ENCODE measurements at places on chromosomes 2 and 18. TPM values are rescaled to one million over a fixed set of nuclear protein-coding genes. Genes with fewer than 3 reads are reported as not detected.

Gene SMAD7
- total RNA-seq = 5.9 TPM

Gene SRD5A2
- not detected for total RNA-seq

Gene MAP3K20
- 3.7 TPM for total RNA-seq

Gene IL1RN
- total RNA-seq = 1.2 TPM

Gene INPP1
- total RNA-seq = 7.0 TPM

Gene HOXD4
- total RNA-seq = not detected

Gene MLPH
- total RNA-seq = not detected

Gene IL1RL1
- total RNA-seq = 0.43 TPM

Gene MAPRE3
- 3.8 TPM for total RNA-seq

Gene HOXD13
- not detected for total RNA-seq

- no peak for DNase-seq
Measured at GRCh38 chr18:24136967-24137373, 1.9 kb upstream of the CABYR start.

DNA sequence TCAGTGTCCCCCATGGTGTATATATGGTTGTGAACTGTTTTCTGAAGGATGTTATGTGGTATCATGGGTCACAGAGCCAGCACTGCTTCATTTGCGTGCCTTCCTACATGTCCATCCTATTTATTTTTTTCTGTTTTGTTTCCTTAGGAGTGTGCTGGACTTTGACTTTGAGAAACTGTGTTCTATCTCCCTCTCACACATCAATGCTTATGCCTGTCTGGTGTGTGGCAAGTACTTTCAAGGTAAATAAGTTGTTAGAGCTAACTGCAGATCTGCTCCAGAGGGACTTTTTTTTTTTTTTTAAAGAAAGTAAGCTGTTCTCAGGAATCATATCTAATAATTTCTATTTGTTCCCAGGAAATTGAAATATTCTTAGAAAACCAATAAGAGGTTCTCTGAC, 5.4 kb downstream of the USP39 start:
- DNase-seq = no peak

GRCh38 chr2:210768329-210768910, 212.0 kb downstream of the CPS1 start:
- no peak for DNase-seq

GRCh38 chr2:190789074-190790004, 91.3 kb upstream of the GLS start:
- no peak for DNase-seq

DNA sequence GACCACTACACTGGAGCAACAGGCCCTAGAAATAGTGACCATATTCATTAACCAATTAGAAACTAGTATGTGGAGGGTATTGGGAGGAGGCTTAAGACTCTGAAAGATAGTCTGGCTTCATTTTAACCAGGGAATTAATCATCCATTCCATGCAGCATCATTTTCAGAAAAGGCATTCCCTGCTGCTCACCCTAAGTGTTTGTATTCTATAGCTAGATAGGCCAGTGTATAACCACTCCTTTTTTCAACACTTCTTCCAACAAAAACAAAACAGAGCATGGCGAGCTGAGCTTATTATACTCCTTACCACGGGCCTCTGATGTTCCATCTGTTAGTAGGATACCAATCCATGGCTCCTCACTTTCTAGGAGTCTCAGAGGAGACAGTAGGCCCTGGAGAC, 112.0 kb upstream of the PKDCC start:
- DNase-seq = no peak

DNA sequence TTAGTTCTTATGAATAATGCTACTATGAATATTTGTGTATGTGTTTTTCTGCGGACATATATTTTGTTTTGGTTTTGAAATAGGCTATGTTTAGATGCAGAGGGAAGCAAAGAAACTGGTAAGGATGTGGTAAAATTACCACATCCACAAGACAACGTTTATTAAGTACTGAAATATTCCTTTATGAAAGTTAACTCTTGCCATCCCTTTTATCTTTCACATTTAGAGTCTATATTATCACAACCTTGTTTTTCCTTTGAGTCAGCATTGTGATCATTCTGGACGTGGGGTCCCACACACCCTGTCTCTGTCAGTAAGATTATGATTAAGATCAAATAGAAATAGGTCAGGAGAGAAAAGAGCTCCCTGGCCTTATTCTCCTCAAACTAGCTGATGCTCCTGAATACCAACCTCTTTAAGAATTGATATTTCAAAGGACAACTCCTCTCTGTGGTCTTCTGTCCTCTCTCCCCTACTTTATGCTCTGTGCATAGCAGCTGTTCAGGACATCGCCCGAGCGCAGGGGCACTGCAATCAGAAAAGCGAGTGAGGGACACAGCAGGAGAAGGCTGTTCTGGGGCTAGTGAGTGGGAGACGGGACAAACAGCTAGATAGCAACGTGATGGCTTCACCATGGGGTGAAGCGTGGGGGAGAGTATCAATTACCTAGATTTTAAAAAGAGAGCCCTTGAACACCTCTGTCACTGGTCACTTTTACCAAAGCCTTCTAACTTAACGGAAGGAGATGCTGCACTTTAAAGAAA, 12.2 kb downstream of the METAP1D start:
- no peak for DNase-seq

DNA sequence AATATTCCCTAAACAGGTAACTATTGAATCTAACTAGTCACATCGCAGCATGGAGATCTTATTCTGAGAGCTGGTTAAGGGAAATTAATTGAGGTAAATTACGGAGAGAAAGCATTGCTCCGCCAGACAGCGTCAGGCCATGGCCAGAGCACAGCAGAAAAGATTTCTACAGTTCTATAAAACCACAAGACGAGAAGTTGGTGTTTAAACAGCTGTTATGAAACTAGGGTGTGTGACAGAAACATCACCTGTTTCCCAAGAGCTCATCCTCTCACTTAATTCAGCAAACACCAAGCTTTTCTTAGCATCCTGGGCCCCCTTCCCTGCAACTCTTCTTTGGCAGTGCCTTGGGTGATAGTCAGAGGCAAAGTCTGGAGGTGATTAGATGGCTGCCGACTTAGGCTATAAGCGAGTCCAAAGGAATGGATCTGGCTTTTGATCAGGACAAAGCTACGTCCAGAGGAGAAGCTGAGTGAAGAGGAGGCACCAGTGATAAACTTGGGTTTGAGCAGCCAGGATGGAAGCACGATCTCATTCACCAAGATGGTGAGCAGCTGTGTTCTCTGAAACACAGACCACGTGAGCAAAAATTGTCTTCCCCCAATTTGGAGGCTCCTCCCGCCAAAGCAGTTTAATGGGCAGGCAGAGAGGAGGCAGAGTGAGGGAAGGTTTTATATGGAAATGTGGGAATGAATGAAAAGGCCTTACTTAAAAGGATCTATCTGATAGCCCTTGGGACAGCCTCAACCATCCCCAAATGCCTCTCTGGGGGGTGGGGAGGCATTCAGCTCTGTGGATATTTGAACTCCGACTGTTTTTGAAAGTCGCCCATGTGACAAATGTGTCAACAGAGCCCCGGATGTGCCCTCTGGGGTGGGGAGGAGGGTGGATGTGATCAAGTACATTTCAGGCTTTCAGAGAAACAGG, 57.8 kb downstream of the PKDCC start:
- peak; percentile 96 for DNase-seq

- DNase-seq = no peak
Measured at GRCh38 chr18:11288401-11288800, 139.0 kb upstream of the PIEZO2 start.

GRCh38 chr2:38037757-38038621, 38.0 kb downstream of the CYP1B1 start:
- DNase-seq = peak; percentile 64

- no peak for DNase-seq
Measured at GRCh38 chr2:212328136-212328535, 210.5 kb downstream of the ERBB4 start.

- DNase-seq = no peak
Measured at GRCh38 chr2:31249009-31249690, 15.2 kb downstream of the EHD3 start.

GRCh38 chr2:37464067-37464466, 119.6 kb downstream of the QPCT start:
- DNase-seq = no peak

- DNase-seq = no peak
Measured at GRCh38 chr18:63315131-63315662, 4.4 kb downstream of the BCL2 start.

GRCh38 chr2:232420463-232421188, 14.0 kb downstream of the ALPG start:
- peak; percentile 44 for DNase-seq

DNA sequence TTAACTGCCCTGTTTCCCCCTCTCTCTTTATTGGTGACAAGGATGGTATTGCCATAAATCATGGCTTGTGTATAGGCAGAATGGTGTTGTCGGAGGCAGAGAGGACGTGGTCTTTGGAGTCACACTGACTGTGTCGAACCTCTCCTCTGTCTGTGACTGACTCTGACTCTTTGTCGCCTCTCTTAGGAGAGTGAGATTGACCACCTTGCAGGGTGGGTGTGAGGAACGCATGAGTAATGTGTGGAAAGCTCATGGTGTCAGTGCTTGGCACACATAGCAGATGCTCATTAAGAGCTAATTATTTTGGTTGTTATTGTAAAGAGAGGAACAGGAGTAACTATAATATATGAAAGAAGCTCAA, 145.6 kb downstream of the TTC27 start:
- no peak for DNase-seq

GRCh38 chr2:241944821-241945220, 75.3 kb downstream of the RTP5 start:
- DNase-seq = no peak

GRCh38 chr2:215917953-215918620, 95.3 kb downstream of the MREG start:
- no peak for DNase-seq

GRCh38 chr2:189763908-189764661, 1.5 kb upstream of the OSGEPL1 start:
- no peak for DNase-seq

DNA sequence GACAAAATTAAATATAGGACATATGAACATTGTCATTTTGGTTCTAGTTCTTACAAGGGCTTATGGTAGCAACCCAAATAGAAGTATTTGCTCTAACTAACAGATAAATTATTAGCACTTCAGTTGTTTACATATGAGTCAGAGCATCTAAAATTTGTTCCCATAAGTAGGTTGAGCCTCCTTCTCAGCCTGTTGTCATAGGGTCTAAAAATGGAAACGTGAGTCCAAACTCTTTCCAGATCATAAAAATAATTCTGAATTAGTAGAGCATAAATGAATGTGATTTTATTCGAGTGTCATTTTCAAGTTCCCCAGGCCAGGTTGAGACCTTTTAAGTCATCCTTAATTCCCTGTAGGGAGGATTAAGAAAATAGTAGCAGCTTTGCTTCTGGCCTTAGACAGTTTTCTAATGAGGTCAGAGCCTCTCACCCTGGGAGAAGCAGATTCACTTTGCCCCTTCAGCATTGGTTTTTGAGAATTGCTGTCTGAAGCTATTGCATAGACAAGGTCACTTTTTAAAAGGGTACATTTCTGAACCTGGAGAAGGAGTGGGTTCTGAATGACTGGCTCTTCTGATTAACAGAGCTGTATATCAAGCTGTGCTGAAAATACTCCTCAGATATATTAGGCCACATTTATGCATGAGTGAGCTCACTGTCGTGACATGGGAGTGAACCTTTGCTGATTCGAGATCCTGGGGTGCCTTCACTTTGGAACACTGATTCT, 164.3 kb downstream of the NEDD4L start:
- no peak for DNase-seq

DNA sequence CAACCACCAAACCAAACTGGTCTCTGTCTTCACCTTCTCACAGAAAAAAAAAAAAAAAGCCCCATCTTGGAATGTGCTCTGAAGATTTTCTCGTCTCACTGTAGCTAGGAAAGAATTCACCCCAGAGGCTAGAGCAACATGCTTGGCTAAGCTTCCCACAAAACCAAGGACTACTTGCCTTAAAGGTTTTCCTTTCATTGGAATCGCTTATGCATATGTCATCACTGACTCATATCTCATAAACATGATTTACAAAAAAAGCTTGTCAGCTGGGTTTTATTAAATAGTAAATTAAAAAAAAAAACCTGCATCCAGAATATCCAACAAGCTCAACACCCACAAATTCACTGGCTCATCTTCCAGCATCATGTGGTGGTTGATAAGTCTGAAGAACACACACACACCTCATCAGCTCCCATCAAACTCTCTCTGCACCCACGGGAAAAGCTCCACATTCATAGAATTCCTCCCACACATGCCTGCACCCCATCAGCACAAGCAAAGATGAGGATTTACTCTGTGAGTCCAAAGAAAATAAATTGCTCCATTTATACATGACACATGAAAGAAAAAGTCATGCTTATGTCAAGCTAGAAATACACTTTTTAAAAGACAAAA, 182.0 kb upstream of the TRIB2 start:
- no peak for DNase-seq

DNA sequence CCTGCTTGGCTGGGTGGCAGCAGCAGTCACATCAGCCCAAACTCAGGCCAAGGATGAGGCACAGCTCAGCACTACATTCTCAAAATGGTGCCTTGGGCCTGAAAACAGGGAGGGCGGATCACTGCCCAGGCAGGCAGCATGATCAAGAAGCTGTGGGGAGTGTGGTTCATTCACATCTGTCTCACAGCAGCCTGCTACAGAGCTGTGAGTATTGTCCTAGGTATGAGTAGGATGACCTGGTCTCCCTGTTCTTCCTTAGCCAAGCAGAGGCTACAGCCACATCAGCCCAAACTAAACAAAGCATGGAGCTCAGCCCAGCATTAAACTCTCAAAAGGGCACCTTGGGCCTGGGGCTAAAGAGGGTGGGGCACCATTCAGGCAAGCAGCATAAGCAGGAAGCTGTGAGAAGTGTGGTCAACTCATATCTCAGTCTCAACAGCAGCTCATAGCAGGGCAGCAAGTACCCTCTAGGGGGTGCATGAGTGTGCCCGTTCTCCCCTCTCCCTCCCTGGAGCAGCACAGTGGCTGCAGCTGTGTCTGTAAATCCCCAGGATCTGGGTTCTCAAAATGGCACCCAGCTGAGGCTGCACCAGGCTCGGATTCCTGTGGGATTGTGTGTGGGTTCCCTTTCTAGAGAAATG, 139.6 kb downstream of the TRABD2A start:
- peak; percentile 79 for DNase-seq

GRCh38 chr2:238427435-238428162, 872 bp downstream of the ASB1 start:
- peak; percentile 18 for DNase-seq

All from activated naive CD4-positive, alpha-beta T cell treated with anti-CD3 and anti-CD28 coated beads for 36 hours (primary cell).